MCF 10A (cell line): ENCODE measurements at places on chromosomes 7 and 10. TPM values are rescaled to one million over a fixed set of nuclear protein-coding genes. Genes with fewer than 3 reads are reported as not detected.

GRCh38 chr7:84822941-84823510 is 363.8 kb downstream of the SEMA3D start:
- DNase-seq = no peak

DNA sequence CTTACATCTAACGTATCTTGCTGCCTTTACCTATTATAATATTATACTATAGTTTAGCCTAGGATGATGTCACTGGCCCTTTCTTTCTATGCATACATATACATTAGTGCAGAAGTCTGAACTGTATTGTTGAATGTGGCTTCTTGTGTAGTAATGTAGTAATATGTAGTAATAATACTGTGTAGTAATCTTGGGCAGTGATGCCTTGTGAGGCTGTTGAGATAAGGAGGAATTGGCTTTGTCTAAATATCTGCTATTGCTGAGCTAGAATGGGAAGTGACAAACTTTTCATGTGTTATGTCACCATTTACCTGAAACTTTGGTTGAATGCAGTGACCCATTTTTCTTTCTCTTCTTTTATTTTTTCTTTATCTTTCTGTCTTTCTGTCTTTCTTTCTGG is 11.0 kb downstream of the GLCCI1 start:
- no peak for DNase-seq

DNA sequence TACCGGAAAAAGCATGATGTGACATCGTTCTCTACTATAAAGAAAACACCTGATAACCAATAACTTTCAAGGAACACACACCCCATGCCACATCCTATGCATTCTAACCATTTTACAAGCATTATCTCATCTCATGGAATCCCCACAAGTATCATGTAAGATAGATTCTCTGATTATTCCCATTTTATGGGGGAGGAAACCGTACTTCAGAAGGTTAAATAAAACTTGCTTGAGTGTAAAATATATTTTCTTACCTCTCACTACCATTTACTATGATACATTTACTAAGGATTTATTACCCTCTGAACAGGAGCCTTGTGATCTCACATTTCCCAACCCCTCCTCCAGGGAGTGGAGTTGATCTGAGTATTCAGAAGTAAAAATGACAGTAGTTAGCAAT is 522.7 kb downstream of the CNTNAP2 start:
- no peak for DNase-seq

- no peak for DNase-seq
These were observed 143.2 kb upstream of the COBL start for GRCh38 chr7:51459809-51460208.

GRCh38 chr10:80407812-80408241 is 524 bp upstream of the PRXL2A start:
- DNase-seq = no peak

DNA sequence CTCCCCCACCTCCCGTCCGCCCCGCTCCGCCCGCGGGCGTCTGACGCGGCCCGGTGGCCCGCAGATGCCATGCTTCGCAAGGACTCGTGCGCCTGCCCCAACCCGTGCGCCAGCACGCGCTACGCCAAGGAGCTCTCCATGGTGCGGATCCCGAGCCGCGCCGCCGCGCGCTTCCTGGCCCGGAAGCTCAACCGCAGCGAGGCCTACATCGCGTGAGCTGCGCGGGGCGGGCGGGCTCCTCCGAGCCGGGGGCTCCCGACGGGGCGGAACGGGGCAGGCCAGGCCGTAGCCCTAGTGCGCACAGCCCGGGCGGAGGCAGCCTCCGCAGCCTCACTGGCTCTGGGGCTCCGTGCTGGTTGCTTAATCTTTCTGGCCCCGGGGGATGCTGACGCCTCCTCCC is 2.8 kb downstream of the ASIC3 start:
- peak; percentile 31 for DNase-seq

DNA sequence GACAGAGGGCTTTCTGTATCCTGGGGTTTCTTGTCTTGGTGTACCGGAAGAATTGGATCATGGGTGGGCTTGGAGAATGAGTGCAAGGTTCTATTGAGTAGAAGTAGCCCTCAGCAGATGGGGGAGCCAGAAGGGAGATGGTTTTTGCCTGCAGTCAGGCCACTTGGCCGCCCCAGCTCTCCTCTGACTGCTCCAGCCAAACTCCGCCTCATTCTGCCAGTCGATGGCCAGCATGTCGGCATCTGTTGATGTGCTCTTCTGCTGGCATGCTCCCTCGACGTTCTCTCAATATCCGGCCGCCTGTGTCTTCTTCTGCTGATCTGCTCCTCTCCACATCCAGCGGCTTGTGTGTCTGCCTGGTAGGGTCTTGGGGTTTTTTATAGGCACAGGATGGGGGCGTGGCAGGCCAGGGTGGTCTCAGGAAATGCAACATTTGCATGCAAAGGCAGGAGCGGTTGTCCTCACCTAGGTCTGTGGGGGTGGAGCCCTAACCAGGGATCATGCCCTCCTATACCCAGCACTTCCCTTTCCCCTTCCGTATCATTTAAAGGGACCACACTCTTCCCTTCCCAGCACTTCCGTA is 40.2 kb upstream of the TNS3 start:
- DNase-seq = no peak

- no peak for DNase-seq
These were observed 52.0 kb downstream of the GTF2IRD1 start for GRCh38 chr7:74505471-74506324.

DNA sequence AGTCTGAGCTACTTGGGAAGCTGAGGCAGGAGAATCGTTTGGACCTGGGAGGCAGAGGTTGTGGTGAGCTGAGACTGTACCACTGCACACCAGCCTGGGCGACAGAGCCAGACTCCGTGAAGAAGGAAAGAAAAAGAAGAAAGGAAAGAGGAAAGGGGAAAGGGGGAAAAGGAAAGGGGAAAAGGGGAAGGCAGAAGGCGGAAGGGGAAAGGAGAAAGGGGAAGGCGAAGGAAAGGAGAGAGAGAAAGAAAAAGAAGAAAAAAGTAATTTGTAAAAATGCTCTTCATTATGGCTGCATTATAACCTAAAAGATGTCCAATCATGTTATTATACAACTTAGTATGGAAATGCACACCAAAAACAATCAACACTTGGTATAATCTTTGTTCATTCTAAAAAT is 110.2 kb downstream of the SRPK2 start:
- no peak for DNase-seq

- DNase-seq = no peak
These were observed 240.6 kb upstream of the GNAI1 start for GRCh38 chr7:79893991-79894390.

DNA sequence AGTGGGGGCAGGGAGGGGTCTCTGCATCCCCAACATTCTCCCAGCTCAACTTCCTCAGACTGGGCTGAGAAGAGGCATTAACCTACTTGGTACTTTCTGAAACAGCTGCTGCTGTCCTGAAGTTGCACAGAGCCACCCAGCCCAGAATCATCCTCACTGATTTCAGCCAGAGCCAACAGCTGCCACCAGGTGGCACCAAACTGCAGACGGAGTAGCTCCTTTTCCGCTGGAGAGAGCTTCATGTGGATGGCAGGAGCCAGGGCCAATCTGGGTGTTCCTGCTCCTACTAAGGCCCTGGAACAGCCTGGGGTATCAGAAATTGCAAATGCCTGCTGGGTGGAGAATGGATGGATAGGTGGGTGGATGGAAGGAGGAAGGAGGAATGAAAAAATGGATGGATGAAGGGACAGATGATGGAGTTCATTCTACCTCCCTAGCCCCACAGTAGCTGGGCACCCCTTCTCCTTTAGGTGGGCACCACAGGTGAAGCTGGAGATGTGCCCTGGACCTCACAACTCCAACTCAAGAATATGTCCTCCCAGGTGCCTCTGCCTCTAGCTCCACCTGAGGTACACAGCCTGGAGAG is 11.8 kb upstream of the DRGX start:
- DNase-seq = peak; percentile 78

DNA sequence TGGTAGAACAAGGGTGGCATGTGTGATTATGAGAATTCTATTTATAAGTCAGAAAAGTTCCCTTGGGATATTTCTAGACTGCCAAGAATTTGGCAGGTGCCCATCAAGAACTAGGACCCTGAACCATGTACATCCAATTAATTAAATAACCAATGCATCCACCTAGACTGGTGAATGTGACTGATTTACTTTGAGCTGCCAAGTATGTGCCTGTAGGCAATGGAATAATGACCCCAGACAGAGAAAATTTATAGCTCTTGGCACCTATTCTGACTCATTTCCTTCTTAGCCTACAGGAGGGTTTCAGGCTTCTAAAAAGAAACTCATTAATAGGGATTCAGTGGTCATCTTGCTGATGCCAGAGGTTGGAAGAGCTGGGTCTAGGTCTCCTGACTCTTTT is 54.9 kb downstream of the KCNH2 start:
- DNase-seq = no peak

- no peak for DNase-seq
These were observed 16.7 kb downstream of the GPER1 start for GRCh38 chr7:1104516-1105179.

- DNase-seq = peak; percentile 9
These were observed 511.4 kb downstream of the XPNPEP1 start for GRCh38 chr10:109411917-109412316.

DNA sequence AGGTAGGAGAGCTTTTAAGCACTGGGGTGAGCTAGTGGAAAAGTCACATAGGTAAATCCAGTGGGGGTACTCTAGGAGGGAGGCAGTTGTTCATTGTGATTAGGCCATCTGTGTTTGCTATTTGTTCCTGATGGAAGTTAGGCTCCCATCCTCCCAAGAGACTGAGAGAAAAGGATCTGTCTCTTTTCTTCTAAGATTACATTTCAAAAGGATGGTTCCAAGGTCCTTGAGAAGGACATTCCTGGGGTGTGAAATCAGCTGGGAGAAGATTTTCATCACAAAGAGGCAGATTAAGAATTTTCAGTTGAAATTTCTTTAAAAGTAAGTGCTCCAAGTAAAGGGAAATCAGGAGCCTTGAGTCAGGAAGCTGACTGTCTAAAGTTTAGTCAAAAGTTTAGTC is 210.8 kb upstream of the CSTF2T start:
- DNase-seq = no peak

The ALOX5 gene
- not detected in 2 replicates for total RNA-seq

The KLHDC10 gene
- 25.8 and 36.9 TPM in 2 replicates for total RNA-seq

The LDB1 gene
- total RNA-seq = 28.9 and 31.7 TPM in 2 replicates

The CPA2 gene
- total RNA-seq = not detected in 2 replicates

The OPALIN gene
- not detected in 2 replicates for total RNA-seq

The OR2A2 gene
- total RNA-seq = not detected in 2 replicates

The OR2A42 gene
- not detected in 2 replicates for total RNA-seq

The VIPR2 gene
- total RNA-seq = not detected in 2 replicates

The LSM8 gene
- total RNA-seq = 48.2 and 56.5 TPM in 2 replicates
